ENCODE measurements at places on chromosomes 7 and 10. TPM values are rescaled to one million over a fixed set of nuclear protein-coding genes. Genes with fewer than 3 reads are reported as not detected.

PKD1L1 gene
- 0.15 TPM for total RNA-seq

CYP2C19 gene
- not detected for total RNA-seq

CLRN3 gene
- total RNA-seq: not detected

DNA sequence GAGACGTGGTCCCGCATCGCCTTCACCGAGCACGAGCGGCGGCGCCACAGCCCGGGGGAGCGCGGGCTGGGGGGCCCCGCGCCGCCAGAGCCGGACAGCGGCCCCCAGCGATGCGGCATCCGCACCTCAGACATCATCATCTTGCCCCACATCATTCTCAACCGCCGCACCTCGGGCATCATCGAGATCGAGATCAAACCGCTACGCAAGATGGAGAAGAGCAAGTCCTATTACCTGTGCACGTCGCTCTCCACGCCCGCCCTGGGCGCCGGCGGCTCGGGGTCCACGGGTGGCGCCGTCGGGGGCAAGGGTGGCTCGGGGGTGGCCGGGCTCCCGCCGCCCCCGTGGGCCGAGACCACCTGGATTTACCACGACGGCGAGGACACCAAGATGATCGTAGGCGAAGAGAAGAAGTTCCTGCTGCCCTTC lies 737 bp downstream of the CNNM2 start:
- no peaks in the 10 kb centered on the region for H3K36me3 ChIP-seq
- peak overlapping the region; percentile 83 for H3K27ac ChIP-seq
- no peaks in the 10 kb centered on the region for H3K27me3 ChIP-seq
- peak overlapping the region; percentile 98 for H3K4me3 ChIP-seq

- no peak overlapping the region for H3K4me3 ChIP-seq
- H3K27me3 ChIP-seq: no peaks in the 10 kb centered on the region
- no peaks in the 10 kb centered on the region for H3K4me1 ChIP-seq
- no peaks in the 10 kb centered on the region for H3K36me3 ChIP-seq
- no peak overlapping the region for H3K27ac ChIP-seq
- no peak for DNase-seq
Measured at GRCh38 chr10:79179164-79179956, 110.6 kb downstream of the ZMIZ1 start.

All from naive thymus-derived CD4-positive, alpha-beta T cell (primary cell).